ENCODE measurements at places on chromosomes 1 and 21.

DNA sequence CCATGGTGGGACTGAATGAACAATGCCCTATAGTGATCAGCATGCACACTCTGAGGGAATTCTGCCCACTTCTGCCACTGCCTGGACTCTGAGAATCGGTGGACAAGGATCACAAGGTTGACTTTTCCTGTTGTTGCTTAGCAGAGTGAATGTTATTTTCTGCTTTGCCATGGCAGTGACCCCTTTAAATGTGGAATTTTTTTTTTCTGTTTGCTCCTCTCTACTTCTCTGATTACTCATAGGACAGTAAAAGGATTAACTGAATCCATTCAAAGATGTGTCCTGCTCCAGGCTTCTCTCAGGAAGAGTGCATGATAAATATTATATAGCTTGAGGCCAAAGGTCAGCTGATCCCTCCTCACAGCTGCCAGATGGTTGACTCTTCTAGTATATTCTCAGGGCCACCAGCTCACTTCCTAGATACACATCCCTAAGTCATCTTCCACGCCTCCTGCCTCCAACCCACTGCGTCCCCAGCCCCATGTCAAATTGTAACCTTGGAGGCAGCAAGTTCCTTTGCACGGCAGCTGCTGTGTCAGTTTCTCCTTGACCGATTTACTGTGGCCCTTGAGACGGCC lies 74.0 kb upstream of the RALGPS2 start:
- H3K4me1 ChIP-seq: no peaks in the 10 kb centered on the region
- no peak for DNase-seq
- H3K27ac ChIP-seq: no peak overlapping the region
- H3K27me3 ChIP-seq: no peaks in the 10 kb centered on the region
- H3K4me3 ChIP-seq: no peak overlapping the region

GRCh38 chr1:56833088-56833487 lies 13.9 kb upstream of the FYB2 start:
- H3K27me3 ChIP-seq: peaks cover 7% of the 10 kb centered on the region
- H3K27ac ChIP-seq: no peak overlapping the region
- H3K4me1 ChIP-seq: no peaks in the 10 kb centered on the region
- no peaks in the 10 kb centered on the region for H3K36me3 ChIP-seq

DNA sequence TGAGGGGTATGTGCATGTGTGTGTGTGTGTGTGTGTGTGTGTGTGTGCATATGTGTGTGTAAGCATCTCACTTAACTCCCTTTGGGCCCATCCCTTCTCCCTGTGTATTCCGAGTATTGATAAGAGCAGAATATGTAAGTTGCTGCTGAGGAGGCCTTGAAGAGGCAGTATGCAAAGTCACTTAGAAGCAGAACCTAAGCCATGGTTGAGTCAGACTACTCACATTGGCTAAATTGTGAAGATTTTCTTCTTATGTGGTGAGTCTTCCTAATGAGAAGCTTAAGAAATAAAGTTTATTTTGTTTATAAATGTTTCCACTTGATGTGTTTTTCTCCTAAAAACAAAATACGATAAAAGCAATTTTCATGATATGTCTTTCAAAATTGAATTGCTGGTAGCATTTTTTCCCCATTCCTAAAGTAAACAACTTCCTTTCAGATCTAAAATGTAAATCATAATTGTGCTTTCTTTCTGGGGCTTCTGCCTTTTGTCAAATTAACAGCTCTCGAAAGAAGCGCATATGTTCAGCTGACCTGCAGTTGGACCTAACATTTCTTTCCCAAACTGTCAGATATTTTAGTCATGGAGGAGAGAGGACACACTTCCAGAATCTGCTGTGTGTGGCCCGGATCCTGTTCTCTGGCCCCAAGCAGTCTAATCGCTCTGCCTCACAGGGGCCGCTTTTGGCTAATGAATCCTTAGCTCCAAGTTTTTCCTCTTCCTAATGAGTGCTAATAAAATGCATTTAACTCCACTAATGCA lies 284.0 kb downstream of the DUSP10 start:
- no peaks in the 10 kb centered on the region for H3K36me3 ChIP-seq
- no peak for DNase-seq
- no peaks in the 10 kb centered on the region for H3K27me3 ChIP-seq
- no peak overlapping the region for H3K27ac ChIP-seq

- H3K27me3 ChIP-seq: no peaks in the 10 kb centered on the region
- H3K4me1 ChIP-seq: peaks cover 61% of the 10 kb centered on the region
- peaks cover 31% of the 10 kb centered on the region for H3K36me3 ChIP-seq
- DNase-seq: peak; percentile 48
Measured at GRCh38 chr1:24416666-24417391, 1.2 kb downstream of the NIPAL3 start.

DNA sequence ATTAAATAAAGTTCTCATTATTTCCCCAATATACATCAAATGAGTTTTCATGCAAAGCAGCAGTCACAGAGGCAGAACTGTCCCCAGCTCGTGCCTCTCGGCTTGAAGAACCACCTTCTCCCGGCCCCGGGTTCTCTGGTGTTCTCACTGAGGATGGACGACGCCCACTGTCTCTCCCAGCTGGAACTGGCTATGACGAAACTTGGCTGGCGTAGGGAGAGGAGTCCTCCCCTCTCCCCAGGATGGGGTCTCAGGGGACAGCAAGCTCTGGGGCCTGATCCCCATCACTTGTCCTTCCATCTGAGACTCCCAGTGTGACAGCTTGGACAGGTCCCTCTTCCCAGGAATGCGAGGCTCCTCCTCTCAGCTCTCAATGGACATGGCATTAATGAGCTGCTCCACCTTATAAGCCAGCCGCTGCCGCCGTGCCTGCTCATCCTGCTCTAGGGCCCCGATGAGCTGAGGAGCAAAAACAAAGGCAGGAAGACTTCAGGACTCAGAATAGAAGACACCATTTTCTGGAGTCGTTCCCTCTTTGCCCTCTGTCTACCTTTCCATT lies 116.0 kb upstream of the CD34 start:
- H3K36me3 ChIP-seq: no peaks in the 10 kb centered on the region
- DNase-seq: no peak
- H3K4me1 ChIP-seq: no peaks in the 10 kb centered on the region
- H3K4me3 ChIP-seq: no peak overlapping the region
- H3K27me3 ChIP-seq: no peaks in the 10 kb centered on the region

DNA sequence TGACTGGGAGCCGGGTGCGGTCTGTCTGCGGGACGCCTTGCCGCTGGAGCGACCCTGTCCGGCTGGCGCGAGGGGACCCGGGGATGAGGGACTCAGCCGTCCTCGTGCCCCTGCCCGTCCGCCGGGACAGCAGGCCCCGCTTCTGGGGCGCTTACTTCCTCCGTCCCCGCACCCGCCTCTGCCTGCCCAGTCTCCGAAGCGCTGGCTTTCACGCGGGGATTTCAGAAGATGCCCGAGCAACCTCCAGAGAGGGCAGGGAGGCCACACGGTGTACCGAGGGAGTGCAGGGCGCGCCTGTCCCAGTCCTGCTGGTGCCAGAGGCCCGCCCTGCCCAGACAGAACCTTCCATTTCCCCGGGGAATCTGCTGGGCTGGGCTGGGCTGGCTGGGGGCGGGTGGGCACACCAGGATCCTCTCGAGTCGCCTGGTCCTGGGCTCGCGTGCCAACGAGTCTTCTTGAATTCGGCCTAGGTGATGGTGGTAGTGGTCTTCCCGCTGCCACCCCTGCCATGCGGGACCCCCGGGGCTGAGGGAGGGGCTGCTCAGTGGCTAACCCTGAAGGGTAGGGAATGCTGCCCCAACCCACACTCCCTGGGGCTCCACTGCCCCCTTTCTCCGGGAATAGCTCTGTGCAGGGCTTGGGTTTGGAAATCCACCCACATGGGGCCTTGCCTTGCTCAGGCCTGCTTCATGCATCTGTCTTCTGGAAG lies 2.5 kb upstream of the TRPM2 start:
- H3K36me3 ChIP-seq: no peaks in the 10 kb centered on the region
- H3K27me3 ChIP-seq: peaks cover 15% of the 10 kb centered on the region
- H3K27ac ChIP-seq: no peak overlapping the region
- peaks cover 51% of the 10 kb centered on the region for H3K4me1 ChIP-seq
- no peak overlapping the region for H3K4me3 ChIP-seq
- DNase-seq: no peak

- peaks cover 15% of the 10 kb centered on the region for H3K4me1 ChIP-seq
- no peak overlapping the region for H3K27ac ChIP-seq
- peak; percentile 9 for DNase-seq
- H3K4me3 ChIP-seq: no peak overlapping the region
- H3K27me3 ChIP-seq: no peaks in the 10 kb centered on the region
- H3K36me3 ChIP-seq: no peaks in the 10 kb centered on the region
Measured at GRCh38 chr1:43789604-43790550, 82.5 kb downstream of the ST3GAL3 start.

DNA sequence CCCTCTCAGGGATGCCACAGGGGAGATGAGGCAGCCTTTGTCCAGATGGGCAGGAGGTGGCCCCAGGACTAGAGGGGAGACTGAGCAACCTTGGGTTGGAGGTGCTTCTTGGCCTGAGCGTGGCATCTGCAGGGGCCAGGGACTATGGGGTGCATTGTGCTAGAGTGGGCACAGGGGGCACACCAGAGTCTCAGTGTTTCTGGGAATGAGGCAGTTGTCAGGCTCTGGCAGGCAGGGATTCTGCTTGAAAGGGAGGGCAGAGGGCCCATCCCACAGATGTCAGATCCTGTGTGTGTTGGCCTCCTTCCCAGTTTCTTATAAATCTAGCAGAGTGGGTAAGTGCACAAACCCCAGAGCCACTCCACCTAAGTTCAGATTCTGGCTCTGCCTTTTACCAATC lies 13.7 kb downstream of the LGR6 start:
- no peak for DNase-seq
- peaks cover 9% of the 10 kb centered on the region for H3K27me3 ChIP-seq
- peaks cover 7% of the 10 kb centered on the region for H3K4me1 ChIP-seq
- H3K36me3 ChIP-seq: no peaks in the 10 kb centered on the region
- H3K27ac ChIP-seq: no peak overlapping the region
- no peak overlapping the region for H3K4me3 ChIP-seq

GRCh38 chr1:2194319-2194897 lies at the start of gene FAAP20:
Gene FAAP20, minus strand, starts transcription at chr1:2194772. Its CDS starts 23 bp downstream, at chr1:2194749.
- peak within 1 kb of the TSS; percentile 57 for H3K4me3 ChIP-seq
- DNase-seq: peak; percentile 71
- H3K27ac ChIP-seq: peak within 1 kb of the TSS; percentile 83
- H3K4me1 ChIP-seq: peaks cover 64% of the 10 kb centered on the region
- peaks cover 2% of the 10 kb centered on the region for H3K36me3 ChIP-seq
- no peaks in the 10 kb centered on the region for H3K27me3 ChIP-seq

DNA sequence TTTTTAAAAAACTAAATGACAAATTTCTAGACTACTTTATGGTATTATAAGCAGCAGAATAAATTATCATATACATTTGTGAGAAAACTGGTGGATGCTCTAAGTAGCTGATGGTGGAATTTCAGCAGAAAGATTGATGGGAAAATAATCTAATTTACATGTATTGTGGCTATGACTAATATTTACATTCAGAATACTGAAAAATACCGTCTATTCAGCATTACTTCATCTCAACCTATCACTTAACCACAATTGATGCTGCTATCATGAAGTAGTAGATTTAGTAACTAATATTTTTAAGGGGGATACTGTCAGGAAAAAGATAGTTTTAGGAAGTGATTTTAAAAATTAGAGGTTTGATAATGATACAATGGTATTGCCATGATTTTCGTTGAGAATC lies 137.9 kb downstream of the IFI44 start:
- no peaks in the 10 kb centered on the region for H3K4me1 ChIP-seq
- no peaks in the 10 kb centered on the region for H3K27me3 ChIP-seq
- no peak for DNase-seq
- H3K4me3 ChIP-seq: no peak overlapping the region

Measured in CD4-positive, alpha-beta T cell (primary cell).